ENCODE measurements at places on chromosomes 7 and 10. TPM values are rescaled to one million over a fixed set of nuclear protein-coding genes. Genes with fewer than 3 reads are reported as not detected.

Gene HOXA4
- total RNA-seq, result 0.17 TPM

Gene PNLIPRP3
- not detected for total RNA-seq

Gene SH2D4B
- total RNA-seq, result 0.07 TPM

Gene GNG11
- 2.4 TPM for total RNA-seq

Gene MRLN
- not detected for total RNA-seq

Gene OPN1SW
- not detected for total RNA-seq

Gene CCDC146
- total RNA-seq, result 3.5 TPM

Gene TMEM176A
- total RNA-seq, result not detected

Gene TAS2R41
- total RNA-seq, result not detected

Gene PON2
- 5.0 TPM for total RNA-seq

Gene KCNIP2
- 7.1 TPM for total RNA-seq

Gene FASTK
- total RNA-seq, result 103 TPM

Gene GPR158
- not detected for total RNA-seq

Gene ZNF786
- total RNA-seq, result 9.2 TPM

Gene DNAJC2
- 49.0 TPM for total RNA-seq

Gene CARD11
- 107 TPM for total RNA-seq

Gene AKR1C8
- not detected for total RNA-seq

Gene SFTPA1
- total RNA-seq, result not detected

Gene CRHR2
- total RNA-seq, result not detected

Gene GNAT3
- total RNA-seq, result not detected

Gene BRAT1
- total RNA-seq, result 31.7 TPM

Gene CALCR
- not detected for total RNA-seq

Gene SH2B2
- total RNA-seq, result 32.1 TPM

Gene FGFBP3
- 1.8 TPM for total RNA-seq

Gene GPR26
- not detected for total RNA-seq

Gene UPK3B
- 3.4 TPM for total RNA-seq

Gene GPR15LG
- total RNA-seq, result not detected

Gene CYP3A5
- not detected for total RNA-seq

Gene TRPV5
- 0.17 TPM for total RNA-seq

Gene LFNG
- total RNA-seq, result 95.8 TPM

Gene LIPJ
- 0.07 TPM for total RNA-seq

Gene PPP1R9A
- total RNA-seq, result 1.5 TPM

Gene TMEM26
- not detected for total RNA-seq

Gene CHAT
- not detected for total RNA-seq

Gene MCM10
- total RNA-seq, result 3.7 TPM

Gene DENND2A
- total RNA-seq, result not detected

Gene IL15RA
- total RNA-seq, result 19.8 TPM

Gene CAPZA2
- 110 TPM for total RNA-seq

Gene COL28A1
- 0.17 TPM for total RNA-seq

Gene STEAP2
- not detected for total RNA-seq

Measured in activated B cell treated with CpG ODN at 0.5 μM for 24 hours (primary cell).